ENCODE measurements at places on chromosomes 6 and 20.
A peak's percentile ranks its signal among the peaks of the same experiment; 100 is the strongest.

- DNase-seq: no peak
These were observed 227.9 kb downstream of the PREX1 start for GRCh38 chr20:48599748-48600469.

DNA sequence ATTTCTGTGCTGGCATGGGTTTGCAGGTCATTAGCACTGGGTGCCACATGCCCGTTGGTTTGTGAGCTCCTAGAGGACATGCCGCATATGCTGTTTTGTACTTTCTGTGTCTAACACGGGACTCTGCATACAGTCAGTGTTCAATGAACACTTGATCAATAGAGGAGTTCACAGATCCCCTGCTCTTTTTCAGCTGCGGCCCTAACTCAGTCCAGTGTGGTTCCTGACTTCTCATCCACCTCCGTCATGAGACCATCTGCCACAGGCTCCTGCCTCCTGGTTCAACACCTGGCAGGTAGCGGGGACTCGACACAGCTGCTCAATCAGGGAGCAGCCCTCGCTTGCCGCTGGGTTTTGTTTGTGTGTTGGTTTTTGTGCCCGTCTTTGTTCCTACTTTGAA is 13.8 kb upstream of the BMP7 start:
- DNase-seq: no peak

DNA sequence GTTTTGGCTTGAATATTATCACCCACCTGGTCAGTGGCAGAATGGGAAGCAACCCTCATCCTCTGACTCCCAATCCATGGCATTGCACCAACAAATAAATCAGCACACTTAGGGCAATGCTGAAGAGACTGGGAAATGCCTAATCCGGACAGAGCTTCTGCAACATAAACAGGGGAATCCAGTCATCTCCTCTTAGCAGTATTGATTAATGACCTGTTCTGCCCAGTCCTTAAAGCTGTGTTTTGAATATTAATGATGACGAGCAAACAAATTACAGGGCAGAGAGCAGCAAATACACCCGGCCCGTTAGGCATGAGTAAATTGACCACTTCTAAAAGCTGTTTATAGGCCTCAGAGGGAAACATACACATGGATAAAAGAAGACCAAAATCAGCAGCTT is 77.0 kb upstream of the B3GAT2 start:
- DNase-seq: no peak

DNA sequence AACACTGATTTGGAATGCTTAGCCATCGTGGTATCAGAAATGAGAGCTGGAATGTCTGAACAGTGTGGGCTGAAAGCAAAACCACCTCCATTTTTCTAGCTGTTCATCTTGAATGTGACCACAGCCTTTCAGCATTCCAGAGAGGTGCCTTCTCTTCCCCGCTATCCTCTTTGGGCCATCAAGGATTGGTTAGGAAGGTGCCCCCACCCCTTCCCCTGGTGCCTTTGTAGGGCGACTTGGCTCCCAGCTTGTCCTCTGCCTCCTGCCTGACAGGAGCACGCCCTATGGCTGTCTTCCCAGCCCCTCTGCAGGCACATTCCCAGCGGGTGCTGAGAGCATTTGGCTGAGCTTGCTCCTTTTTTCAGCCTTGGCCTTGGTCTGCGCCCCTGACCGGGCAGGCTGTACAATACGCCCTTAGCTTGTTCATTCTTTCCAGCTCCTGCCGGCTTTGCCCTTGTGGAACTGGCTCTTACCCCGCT is 97.5 kb downstream of the ARMC2 start:
- DNase-seq: no peak

GRCh38 chr6:142685852-142686506 is 259.0 kb downstream of the HIVEP2 start:
- DNase-seq: no peak

DNA sequence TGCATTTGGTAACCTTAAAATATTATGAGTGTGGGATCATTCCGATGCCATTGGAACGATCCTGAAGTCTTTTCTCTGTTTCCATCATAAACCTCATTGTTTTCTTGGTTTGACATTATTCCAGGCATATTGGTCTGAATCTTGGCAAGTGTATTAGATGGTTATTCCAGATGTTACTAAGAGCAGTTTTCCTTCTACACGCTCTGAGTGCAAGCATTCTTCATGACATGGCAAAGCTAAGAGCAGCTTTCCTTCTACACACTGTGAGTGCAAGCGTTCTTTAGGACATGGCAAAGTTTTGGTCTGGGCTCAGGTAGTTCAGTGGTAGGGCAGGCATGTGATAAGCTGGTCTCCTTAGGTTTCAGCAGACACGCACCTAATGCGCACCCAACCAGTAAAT is 53.0 kb downstream of the SMOC2 start:
- DNase-seq: no peak

DNA sequence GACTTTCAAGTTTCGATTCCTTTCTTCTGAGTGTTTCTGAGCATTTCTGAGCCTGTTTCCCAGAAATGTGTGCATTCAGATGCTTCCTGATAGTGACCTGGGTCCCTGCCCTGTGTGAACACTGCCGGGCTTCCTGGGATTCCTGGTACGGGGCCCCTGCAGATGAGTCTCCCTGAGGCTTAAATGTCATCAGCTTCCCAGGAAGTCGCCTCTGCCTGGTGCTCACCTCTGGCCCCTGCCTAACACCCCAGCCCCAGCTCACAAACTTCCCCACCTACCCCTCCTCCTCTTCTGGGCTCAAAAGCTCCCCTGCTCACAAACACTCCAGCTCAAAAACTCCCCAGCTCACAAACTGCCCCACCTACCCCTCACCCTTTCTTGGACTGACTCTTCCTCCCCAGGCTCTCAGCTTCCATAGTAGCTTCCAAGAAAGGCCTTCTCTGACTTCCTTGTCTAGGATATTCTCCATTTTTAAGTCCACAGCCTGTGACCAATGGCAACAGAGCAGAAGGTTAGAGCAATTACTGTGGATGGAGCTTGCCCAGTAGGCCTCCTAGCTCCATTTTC is 42.0 kb downstream of the TGM2 start:
- no peak for DNase-seq

DNA sequence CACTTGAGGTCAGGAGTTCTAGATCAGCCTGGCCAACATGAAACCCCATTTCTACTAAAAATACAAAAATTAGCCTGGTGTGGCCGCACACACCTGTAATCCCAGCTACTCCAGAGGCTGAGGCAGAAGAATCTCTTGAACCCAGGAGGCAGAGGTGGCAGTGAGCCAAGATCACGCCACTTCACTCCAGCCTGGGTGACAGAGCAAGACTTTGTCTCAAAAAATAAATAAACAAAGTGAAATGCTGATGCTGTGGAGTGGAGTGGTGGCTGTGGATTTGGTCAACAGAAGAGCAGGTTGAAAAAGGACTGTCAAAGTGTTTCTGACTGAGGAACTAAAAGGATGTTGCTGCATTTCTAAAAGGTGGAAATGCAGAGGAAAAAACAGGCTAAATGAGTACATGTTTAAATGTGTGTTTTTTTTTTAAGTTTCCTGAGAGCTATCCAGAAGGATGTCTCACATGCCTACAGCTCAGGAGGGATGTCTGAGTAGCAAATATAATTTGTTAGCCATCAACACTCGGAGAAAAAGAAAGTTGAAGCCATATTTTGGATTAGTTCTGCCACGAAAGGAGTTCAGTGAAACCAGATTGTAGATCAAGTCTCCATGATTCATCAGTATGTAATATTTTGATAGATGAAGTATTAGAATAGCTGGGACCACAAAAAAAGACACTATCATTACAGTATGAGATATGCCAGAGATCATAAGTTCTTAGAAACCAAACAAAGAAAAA is 621.1 kb upstream of the ADGRB3 start:
- DNase-seq: no peak

DNA sequence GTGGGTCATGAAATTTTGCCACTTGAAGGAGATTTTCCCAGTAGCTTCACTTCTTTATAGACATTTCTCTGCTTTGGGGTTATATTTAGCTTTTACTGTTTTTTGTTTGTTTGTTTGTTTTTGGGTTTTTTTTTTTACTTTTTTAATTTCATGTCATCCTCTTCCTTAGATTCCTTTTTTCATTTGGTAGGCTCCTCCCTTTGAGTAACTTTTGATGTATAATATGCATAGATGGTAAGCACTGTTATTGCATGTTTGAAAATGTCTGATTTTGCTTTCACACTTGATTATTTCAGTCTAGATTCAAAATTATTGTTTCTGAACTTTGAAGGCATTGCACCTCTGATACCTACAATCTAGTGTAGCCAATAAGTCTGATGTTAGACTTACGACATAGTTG is 37.6 kb downstream of the PLEKHG1 start:
- DNase-seq: no peak

GRCh38 chr6:142885182-142885867 is 59.7 kb downstream of the HIVEP2 start:
- peak; percentile 90 for DNase-seq

DNA sequence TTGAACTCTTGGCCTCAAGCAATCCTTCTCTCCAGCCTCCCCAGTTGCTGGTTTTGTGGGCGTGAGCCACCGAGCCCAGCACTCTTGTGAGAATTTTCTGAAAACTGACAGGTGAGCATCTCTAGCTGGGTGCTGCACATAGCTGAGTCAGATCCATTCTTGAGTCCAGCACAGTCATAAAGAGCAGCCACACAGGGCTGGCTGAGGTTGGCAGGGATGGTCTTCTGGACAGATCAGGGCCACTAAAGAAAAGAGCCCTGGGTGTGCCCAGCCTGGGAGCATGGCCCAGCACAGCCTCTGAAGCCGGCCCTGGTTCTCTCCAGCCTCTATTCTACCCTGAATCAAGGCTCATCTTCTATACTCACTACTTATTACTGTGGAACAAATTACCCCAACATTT is 11.5 kb downstream of the DLGAP4 start:
- DNase-seq: no peak

DNA sequence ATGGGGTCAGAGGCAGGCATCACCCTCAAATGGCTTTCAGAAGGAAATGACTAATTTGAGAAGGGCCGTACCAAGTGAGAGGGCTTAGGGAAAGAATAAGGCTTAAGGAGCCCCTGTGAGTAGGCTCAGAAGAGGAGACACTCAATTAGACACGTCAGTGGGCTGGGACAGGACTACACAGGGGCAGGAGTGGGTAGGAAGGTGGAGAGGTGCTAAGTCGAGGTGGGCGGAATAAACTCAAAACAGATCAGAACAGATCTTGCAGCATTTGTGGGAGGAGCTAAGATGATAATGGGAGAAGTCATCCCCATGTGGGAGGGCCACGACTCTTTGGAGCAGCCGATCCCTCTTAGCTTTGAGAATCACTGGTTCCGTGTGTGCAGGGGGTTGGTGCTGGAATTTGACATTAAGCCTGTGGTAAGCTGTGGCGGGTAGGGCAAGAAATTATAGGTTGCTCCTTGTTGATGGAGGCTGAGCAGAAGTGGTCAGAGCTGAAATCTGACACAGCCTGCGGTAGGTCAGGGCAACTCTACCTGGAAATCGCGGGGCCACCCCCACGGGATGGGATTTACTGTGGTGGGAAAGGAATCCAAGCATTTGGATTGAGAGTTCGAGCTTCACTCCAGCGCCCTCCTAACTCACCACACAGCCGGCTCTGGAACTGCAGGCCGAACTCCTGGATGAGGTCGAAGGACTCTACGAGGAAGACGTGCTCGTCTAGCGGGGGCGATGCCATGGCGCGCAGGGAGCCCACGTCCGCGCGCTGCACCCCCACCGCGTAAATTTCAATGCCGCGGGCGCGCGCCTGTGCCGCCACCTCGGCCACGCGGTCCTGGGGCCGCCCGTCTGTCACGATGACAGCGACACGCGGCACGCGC is 2.8 kb upstream of the RBPJL start:
- no peak for DNase-seq

DNA sequence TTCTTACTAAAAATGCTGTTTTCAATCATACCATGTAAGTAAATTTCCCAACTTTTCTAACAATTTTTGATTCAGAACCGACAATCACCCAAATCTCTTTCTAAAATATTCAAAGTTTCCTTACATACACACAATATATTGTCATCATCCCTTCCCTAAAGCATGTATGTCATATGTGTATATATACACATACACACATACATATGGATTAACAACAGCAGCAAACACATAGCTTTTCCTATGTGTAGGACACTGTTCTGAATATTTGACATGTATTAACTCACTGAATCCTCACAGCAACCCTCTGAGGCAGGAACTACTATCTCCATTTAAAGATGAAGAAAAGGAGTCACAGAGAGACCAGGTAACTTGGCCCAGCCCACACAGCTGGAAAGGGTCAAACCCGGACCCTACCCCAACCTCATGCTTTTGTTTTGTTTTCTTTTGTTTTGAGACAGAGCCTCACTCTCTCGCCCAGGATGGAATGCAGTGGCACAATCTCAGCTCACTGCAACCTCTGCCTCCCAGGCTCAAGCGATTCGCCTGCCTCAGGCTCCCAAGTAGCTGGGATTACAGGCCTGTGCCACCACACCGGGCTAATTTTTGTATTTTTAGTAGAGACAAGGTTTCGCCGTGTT is 7.2 kb downstream of the FYN start:
- no peak for DNase-seq

- no peak for DNase-seq
These were observed 146.2 kb downstream of the KHDC1L start for GRCh38 chr6:73078908-73079610.

GRCh38 chr6:159061805-159062563 is 17.2 kb upstream of the TAGAP start:
- no peak for DNase-seq

DNA sequence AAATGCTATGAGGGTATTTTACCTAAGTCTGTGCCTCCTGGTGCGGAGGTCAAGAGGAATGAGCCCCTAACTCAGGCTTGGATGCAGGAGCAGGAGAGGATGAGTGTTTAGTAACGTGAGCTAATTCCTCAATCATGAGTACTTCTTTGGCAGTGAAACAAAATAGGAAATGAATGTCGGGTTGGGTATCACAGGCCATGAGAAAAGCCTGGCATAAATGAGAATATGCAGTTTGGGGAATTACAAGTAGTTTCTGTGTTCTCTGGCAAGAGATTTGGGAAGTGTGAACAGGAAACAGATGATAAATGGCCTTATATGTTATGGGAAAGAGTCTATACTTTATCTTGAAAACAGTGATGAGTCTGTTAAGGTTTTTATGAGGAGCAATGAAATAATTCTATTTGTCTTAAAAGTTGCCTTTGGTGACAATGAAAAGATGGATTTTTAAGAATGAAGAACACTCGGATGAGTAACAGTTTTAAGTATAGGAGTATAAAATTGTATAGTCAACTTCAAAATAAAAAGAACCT is 59.0 kb upstream of the RNF146 start:
- DNase-seq: no peak

- no peak for DNase-seq
These were observed 31.6 kb upstream of the PRL start for GRCh38 chr6:22328474-22328873.

- no peak for DNase-seq
These were observed 28.4 kb upstream of the KCNK16 start for GRCh38 chr6:39350723-39351505.

- DNase-seq: no peak
These were observed 2.9 kb upstream of the GZF1 start for GRCh38 chr20:23358923-23359593.

DNA sequence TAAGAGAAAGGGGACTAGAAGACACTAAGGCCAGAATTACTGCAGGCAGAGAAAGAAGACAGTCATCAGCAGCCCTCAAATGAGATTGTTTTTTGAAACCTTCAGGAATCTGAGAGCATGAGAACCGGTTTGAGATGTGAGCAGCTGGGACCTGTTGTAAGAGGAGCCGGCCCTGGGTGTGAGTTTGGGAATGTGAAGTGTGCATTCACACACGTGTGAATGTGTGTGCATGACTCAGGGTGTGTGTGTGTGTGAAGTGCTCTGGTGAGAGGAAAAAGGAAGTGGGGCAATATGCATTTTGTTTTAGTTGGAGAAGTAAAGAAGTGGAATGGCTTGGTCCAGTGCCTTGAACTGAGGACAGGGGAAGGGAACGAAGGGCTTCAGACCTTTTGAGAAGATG is 4.3 kb downstream of the SCUBE3 start:
- no peak for DNase-seq

Measured in AG04450 (cell line).